ENCODE measurements at places on chromosomes 7 and 10. TPM values are rescaled to one million over a fixed set of nuclear protein-coding genes. Genes with fewer than 3 reads are reported as not detected.

DNA sequence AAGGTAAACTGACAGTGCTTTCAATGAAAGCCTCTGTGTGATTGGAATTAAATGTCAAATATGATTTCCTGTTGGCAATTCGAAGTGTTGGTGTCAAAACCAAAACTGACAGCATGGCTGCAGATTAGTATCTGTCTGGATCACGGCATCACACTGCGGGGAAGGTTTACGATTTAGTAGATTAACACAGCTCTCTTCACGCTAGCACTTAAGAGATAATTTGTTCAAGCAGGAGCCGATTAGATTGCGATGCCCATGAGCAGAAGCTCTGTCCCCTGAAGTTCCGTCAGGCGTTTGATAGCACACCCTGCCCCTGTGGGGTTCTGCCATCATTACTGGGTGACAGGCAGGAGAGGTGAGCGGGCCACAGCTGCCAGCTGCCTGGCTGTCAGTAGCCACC, 279.5 kb upstream of the AUTS2 start:
- no peak for DNase-seq

- DNase-seq, result no peak
These were observed 95.8 kb downstream of the DKK1 start for GRCh38 chr10:52409928-52410327.

- DNase-seq, result no peak
These were observed 218.4 kb downstream of the GRM8 start for GRCh38 chr7:127034186-127034806.

GRCh38 chr7:143305423-143306070, 10.4 kb upstream of the CLCN1 start:
- no peak for DNase-seq

DNA sequence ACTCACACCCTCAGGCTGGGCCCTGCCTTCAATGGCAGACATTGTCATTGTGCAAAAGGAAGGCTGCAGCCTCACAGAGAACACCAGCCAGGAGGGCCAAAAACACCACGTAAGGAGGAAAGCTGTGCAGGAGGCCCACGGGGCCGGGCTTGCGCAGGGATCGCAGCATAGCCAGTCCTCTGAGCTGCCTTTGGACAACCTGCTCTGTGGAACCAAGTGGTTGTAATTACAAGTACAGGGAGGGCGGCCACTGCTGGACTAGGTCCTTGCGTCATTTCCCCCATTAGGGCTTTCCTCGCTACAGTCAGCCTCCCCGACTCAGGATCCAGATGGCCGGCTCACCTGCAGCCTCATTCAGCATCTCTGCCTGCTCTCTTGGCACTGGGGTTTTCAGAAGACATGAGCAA, 66.9 kb downstream of the FAM53B start:
- DNase-seq, result no peak

DNA sequence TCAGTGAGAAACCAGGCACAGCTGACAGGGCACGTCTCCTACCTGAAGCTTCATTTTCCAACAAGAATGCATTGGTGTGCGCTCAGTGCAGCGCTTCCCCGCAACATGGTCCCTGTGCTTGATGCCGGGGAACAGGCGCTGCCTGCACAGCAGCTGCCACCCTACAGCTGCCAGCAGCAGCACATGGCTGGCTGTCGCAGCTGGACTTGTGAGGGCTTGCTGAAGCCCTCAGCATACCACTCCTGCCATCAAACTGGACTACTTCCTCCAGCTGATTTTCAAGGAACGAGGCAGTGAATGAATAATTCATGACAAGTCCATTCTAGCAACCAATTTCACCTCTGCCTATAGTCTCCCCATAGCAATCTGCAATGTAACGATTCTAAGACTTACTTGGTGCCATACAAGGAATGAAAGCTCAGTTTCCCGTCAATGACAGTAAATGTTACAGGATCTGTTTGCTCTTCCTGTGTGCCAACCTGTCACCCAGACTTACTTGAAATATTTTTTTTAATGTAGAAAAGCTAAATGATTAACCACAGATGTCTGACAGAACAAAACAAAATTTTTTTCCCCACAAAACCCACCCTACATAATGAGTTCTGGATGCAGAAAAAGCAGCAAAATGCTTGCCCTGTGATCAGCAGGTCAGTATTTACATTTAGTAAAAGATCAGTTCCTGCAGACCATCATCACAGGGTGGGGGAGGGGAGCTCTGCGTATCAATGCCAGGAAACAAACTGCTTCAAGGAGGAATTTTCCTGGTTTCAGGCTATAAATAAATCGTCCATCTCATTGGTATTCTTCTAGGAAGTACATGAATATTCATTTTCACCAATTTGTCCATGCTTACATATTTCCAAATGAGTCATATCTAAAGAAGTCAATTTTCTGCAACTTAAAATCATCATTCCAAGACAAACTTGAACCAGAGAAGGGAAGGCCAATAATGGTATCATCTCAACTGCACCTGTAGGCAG, 140.6 kb downstream of the ALOX5 start:
- DNase-seq, result no peak

GRCh38 chr10:93548376-93549071, 17.9 kb upstream of the FFAR4 start:
- no peak for DNase-seq

GRCh38 chr10:97882142-97883091, 32.8 kb downstream of the GOLGA7B start:
- DNase-seq, result no peak

DNA sequence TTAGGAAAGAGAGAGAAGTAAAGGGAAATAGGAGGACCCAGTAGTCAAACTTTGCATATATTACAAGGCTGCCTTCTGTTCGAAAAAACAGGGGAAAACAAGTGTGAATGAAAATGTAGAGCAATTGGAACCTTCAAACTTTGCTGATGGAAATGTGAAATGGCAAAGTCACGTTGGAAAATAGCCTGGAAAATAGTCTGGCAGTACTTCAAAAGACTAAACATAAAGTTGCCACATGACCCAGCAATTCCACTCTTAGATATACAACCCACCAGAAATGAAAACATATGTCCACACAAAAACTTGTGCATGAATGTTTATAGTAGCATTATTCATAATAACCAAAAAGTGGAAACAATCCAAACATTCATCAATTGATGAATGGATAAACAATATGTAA, 78.6 kb upstream of the IFRD1 start:
- DNase-seq, result no peak

- no peak for DNase-seq
These were observed 76.7 kb downstream of the ZRANB1 start for GRCh38 chr10:125018576-125019143.

DNA sequence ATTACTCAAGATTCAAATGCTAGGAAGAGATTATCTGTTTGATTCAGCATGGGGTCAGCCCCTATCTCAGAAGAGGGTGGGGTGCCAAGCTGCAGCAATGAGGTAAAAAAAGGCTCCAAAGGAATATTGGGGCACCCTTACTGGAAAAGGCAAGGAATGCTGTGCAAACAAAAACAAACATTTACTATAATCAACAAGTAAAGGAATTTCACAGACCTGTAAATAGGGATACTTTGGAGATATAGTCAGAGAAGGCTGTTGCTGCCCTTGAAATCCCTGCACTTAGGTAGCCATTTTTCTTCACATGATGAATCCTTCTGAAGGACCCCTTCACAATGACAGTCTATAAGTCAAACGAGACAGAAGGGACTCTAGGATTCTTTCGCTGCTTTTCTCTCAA, 10.6 kb upstream of the ADD3 start:
- DNase-seq, result no peak

GRCh38 chr7:120395526-120396019, 122.6 kb downstream of the KCND2 start:
- no peak for DNase-seq

GRCh38 chr7:135181261-135181928, 10.9 kb upstream of the CYREN start:
- DNase-seq, result no peak

- peak; percentile 54 for DNase-seq
These were observed 61.2 kb downstream of the NEURL1 start for GRCh38 chr10:103554488-103555324.

DNA sequence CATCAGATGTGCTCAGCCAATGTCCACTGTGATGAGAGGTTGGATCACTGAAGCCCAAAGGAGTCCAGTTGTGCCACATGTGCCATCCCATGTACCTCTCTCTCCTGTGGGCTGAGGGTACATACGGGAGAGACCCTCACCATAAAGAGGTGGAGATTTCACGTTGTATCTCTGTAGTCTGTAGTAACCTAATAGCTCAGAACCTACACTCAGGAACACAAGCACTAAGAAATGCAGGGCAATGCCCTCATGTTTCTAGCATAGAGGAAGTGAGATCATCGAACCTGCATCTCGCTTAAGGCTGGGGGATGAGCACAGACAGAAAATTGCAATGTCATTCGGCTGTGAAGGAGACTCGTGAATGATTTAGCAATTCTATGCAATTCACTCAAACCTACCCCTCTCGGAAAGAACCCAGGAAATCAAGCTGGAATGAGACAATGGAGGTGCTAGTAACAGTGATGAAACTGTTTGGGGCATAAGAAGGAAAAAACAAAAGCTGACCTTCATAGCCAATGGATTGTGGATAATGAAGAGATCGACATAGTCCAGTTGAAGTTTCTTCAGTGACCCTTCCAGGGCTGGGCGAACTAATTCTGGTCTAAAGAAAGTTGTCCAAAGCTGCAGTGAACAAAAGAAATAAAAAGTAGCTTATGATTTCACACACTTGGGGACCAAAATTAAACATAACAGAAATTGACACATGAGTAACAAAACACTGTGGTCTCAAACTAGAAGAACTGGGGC, 80.3 kb upstream of the UCN3 start:
- DNase-seq, result no peak

DNA sequence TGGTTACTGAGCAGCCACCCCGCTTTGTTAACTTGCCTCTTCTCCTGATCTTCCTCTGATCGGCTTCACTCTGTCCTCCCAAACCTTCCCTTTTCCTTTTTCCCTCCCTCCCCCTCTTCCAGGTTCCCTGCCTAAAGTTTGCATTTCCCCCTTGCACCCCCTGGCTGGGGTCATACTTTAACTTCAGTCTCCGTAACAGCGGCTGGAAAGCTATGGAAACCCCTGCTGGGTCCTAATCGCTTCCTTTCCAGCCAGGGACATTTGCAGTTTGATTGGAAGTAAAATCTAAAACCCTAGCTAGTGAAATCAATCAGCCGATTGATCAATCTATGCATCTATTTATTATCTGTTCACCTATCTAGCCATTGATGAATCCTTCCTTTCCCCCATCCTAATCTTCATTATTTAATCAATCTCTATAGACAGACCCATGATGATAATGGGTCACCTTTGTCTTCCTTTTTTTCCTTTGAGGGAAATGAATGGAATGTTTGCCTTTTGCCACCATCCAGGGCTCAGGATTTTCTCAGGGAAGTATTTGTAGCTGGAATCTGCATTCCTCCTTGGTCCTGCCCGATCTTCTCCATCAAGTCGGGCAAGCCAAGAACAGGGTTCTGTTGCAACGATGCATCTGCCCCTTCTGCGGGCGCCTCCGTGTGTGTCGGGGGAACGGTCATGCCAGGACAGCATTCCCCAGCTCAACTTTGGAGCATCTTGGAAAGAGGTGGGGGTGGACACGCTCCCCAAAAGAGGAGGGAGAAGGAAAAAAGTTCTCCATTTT, 8.8 kb downstream of the GATA3 start:
- no peak for DNase-seq

- no peak for DNase-seq
These were observed 66.5 kb upstream of the TNS3 start for GRCh38 chr7:47648275-47648925.

- no peak for DNase-seq
These were observed 69.7 kb upstream of the TNS3 start for GRCh38 chr7:47651355-47652317.

GRCh38 chr7:104946338-104946737, 67.7 kb upstream of the KMT2E start:
- no peak for DNase-seq

GRCh38 chr10:103812432-103812831, 42.9 kb downstream of the SH3PXD2A start:
- DNase-seq, result no peak

DNA sequence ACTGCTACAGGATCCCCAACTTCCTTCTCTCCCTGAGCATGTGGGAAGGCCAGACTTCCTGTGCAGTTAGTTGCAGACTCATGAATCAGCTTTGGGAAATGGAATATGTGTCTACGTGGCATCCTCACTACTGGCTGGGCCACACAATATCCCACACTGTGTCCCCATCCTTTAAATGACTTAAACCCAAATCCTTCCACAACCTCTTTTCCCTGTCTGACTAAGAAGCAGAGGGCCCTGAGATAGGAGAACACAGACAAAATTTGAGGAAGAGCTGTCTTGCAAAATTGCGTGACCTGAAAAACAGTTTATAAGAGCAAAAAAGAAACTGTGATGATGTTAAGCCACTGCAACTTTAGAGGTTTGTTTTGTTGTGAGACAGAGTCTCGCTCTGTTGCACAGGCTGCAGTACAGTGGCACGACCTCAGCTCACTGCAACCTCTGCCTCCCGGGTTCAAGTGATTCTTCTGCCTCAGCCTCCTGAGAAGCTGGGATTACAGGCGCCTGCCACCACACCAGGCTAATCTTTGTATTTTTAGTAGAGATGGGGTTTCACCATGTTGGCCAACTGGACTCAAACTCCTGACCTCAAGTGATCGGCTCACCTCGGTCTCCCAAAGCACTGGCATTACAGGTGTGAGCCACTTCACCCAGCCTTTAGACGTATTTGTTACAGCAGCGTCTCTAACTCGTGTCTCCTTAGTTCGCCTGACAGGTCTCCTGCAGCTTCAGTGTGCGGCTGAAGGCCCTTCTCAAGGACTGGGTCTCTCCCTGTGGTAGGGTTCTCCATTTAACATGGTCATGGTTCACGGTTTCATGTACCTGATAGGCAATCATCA, 46.9 kb upstream of the SFMBT2 start:
- DNase-seq, result no peak

- peak; percentile 16 for DNase-seq
These were observed 224.3 kb upstream of the IGFBP3 start for GRCh38 chr7:46145412-46145811.

- DNase-seq, result no peak
These were observed 94.4 kb downstream of the VOPP1 start for GRCh38 chr7:55477781-55478374.

GRCh38 chr7:30996883-30997282, 33.1 kb downstream of the GHRHR start:
- DNase-seq, result no peak

DNA sequence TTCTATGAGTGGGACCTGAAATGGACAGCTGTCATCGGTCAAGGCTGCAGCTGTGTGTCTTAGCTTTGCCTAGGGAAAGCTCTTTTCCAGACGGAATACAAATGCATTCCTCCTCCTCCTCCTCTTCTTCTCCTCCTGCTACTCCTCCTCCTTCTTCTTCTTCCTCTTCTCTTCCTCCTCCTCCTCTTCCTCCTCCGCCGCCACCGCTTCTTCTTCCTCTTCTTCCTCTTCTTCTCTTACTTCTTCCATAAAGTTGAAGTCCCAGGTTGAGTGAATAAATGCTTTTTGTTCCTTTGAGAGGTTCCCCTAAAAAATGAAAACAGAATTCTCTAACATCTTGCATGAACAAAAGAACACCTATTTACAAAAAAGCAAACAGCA, 28.7 kb downstream of the KLF6 start:
- no peak for DNase-seq

- peak; percentile 44 for DNase-seq
These were observed at the start of gene ASB13 for GRCh38 chr10:5666008-5666840. Gene ASB13, minus strand, starts transcription at chr10:5666595. Its CDS starts 44 bp downstream, at chr10:5666551.

GRCh38 chr10:3472287-3473051, 299.9 kb upstream of the PITRM1 start:
- DNase-seq, result no peak

The CYP3A7 gene
- 14.2 TPM for polyA plus RNA-seq

The GRM3 gene
- 0.23 TPM for polyA plus RNA-seq

The EBLN1 gene
- 0.15 TPM for polyA plus RNA-seq

The TLX1 gene
- not detected for polyA plus RNA-seq

The SH2D4B gene
- 0.11 TPM for polyA plus RNA-seq

The LIPK gene
- polyA plus RNA-seq, result not detected

The SYT15 gene
- 12.3 TPM for polyA plus RNA-seq

The LRRC18 gene
- 0.19 TPM for polyA plus RNA-seq

The SLC25A28 gene
- 45.1 TPM for polyA plus RNA-seq

The ANKRD16 gene
- polyA plus RNA-seq, result 9.5 TPM

The PRPS1L1 gene
- not detected for polyA plus RNA-seq

All from left renal pelvis (tissue), 4 donors.